ENCODE measurements at places on chromosomes 7 and 10.

DNA sequence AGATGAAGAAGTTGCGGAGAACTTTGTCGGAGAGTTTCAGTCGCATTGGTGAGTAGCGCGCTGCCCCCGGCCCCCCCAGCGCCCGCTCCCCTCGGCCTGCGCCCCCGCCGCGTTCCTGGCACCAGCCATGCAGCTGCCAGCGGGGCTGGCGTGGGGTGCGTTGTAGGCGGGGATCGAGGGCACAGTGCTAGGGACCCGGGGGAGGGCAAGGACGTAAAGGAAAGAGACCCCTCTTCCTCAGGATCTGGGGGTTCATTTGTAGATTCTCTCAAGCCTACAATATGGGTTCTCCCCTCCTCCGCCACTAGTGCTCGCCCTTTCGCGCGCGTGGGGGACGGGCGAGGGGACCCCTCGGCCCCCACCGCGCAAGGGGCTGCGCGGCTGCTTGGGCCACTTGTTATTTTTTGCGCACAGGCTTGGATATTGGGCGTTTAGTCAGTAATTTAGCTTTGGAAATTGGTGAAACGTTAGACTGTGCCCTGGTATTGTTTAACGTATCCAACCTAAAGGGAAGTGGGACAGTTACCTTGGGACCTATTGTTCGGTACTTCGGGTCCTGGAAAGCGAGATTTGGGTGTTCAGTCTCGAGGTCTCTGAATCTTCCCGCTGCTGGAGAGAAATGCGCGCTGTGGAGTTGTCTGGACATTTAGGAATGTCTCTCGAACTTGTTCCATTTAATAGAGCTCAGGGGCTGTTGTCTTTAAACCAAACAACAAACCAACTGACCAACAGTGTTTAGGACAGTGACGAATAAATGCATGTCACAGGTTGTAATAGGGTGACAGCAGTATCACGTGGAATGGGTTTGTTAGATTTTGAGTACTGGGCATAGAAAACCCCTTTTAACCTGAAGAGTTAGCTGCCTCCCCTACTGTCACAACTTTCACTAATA is 796 bp downstream of the CDK14 start:
- no peak for DNase-seq

- no peak for DNase-seq
Observed at GRCh38 chr10:71344154-71344925, 25.3 kb downstream of the SLC29A3 start.

- no peak for DNase-seq
Observed at GRCh38 chr7:77665161-77665560, 31.1 kb upstream of the RSBN1L start.

DNA sequence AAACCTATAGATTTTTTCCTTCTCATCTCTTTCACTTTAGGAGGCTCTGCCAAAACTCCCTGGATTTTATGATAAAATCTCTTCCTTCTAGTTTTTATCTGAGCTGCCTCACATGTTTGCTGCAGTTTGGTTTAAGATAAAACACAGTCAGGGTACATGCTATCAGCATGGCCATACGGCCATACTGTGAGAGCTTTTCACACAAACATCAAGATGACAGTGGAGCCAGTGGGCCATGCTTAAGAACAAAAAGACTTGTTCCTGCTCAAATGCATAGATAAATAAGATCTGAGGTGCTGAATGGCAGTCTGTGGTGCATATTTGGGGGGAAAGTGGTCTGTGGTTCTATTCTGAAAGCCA is 91.0 kb downstream of the ELMO1 start:
- no peak for DNase-seq

DNA sequence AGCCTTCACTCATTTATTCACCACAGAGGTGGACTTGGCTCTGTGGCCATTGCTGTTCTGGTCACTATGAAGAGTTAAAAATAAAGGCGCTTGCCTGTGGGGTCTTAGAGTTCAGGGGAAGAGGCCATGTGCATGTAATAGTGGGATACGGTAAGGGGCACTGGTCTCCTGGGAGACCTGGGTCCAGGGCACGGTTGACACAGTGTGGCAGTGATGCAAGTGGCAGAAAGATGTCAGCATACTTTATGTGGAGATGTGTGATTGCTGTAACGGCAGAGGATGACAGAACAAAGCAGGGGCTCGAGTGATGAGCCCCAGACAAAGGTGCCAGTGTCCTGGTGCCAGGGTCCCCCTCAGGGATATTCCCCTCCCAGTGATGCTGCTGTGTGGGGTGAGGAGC is 8.6 kb downstream of the ZSCAN25 start:
- no peak for DNase-seq

- DNase-seq: no peak
Observed at GRCh38 chr7:151905353-151905752, 28.4 kb upstream of the PRKAG2 start.

GRCh38 chr10:35540296-35541164 is 64.6 kb upstream of the GJD4 start:
- DNase-seq: no peak

GRCh38 chr10:11213137-11213536 is 195.5 kb downstream of the CELF2 start:
- DNase-seq: no peak

DNA sequence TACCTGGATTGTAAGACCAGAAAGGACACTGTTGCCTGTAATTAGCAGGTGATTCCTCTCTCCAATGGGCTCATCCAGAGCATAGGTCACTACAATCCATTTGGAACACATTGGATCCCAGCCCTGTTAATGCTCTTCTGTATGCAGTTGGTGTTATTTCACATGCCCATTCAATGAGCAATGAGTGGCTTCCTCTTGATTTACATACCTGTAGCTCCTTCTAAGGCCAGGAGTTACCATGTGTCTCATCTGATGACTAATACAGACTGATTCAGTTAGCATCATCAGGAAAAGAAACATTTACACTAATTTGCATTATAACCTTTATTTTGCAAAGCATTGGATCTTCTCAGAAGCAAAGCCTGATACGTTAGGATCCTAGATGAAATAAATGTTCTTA is 83.1 kb upstream of the NPVF start:
- DNase-seq: no peak

- DNase-seq: no peak
Observed at GRCh38 chr7:40986351-40986873, 716.5 kb downstream of the INHBA start.

DNA sequence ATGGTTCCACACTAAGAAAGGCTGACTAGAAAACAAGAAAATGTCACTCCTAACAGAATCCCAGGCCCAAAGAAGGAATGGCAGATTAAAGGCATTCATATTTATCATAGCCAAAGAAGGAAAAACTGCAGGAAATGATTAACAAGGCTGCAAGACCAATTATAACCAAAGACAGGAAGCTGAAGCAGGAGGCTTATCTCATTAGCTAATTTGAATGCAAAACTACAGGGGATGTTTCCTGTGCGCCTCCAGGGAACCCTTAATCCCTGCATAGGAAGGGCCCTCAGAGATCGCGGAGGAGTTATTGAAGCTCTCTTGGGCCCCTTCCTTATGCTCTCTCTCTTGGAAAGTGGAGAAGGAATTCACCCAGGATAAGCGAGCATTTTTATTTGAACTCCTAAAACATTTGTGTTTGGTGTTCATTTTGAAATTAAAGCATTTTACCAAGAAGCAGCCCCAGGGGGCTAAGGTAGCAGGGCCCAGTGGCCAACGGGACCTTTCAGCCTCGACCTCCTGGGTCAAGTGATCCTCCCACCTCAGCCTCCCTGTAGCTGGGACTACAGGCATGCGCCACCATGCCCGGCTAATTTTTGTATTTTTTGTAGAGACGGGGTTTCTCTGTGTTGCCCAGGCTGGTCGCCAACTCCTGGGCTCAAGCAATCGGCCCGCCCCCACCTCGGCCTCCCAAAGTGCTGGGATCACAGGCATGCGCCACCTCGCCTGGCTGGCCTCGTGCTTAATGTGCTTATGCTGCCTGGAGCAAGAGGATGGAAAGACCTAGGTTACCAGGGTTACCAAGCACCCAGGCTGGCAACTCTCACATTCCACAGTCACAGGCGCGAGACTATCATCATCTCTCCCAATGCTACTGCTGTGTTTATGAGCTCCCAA is 24.1 kb upstream of the PROSER2 start:
- no peak for DNase-seq

DNA sequence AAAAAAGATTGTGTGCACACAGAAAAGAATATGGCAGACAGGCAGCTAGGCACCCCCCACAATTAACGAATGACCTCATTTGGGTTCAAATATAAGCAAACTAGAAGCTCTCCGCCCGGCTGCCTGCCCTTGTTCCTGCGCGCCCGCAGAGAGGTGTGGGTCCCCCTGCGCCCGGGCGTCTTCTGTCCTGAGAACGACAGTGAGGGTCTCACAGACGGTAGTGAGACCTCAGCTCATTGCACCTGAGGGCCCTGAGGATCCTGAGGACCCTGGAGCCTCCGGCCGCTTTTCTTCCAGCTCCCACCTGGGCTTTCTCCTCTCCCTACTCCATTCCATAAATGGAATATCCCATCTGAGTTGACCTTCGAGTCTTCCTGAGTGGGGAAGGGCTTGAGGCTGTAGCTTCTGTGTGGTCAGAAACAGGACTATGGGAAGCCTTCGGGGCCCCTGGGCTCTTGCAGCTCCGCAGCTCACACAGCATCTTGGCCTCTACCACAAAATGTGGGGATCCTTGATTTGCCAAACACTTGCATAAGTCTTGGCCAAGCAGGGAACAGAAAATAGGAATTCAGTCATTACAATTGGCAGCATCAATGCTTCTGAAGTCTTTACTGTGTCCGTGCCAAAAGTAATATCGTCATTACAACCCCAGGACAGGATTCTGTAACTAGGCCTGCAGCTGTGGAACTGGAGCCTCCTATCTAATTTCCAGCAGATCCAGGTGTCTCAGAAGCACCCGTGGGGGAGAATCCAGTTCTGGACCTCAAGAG is 43.8 kb downstream of the JAKMIP3 start:
- no peak for DNase-seq

DNA sequence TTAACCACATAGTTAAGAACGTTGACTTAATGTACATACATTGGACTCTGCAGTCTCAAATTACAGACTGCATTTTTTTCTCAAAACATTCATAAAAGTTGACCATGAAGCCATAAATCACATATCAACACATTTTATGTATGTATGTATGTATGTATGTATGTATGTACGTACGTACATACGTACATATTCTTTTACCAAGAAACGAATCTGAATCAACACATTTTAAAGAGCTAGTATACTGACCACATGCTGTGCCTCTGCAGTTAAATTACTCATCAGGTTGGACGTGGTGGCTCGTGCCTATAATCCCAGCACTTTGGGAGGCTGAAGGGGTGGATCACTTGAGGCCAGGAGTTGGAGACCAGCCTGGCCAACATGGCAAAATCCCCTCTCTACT is 105.8 kb downstream of the GPR158 start:
- no peak for DNase-seq

DNA sequence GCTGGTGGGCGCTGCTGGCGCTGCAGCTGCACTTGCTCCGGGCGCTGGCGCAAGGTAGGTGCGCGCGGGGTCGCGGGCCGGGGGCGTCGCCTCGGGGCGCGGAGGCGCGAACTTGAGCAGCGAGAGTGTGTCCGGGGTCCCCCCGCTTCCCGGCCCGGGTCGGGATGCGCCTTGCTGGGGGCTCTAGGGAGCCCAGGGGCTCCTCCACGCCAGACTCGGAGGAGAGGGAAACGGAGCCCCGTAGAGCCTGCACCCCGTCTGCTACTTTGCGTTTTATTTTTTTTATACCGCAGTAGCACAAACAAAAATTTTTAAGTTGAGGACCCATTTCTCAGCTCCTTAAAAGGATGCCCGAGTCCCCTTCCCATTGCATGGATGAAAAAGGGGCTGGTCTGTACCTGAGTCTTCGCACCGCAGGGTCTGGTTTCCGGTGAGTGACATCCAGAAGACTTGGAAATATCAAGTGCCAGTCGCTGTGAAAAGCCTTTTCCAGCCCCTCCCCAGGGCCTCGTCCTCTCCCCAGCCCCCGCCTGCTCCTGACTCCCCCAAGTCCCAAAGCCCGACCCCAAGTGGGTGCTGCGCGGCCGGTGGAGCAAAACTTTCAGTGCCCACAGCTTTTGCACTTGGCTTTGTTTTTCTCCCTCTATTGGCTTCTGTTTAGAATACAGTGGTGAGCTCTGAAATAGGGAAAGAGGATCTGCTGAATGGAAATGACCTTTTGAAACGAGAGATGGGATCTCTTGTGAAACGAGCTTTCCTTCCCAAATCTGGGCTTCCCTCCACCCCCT is 973 bp downstream of the SDK1 start:
- peak; percentile 2 for DNase-seq

DNA sequence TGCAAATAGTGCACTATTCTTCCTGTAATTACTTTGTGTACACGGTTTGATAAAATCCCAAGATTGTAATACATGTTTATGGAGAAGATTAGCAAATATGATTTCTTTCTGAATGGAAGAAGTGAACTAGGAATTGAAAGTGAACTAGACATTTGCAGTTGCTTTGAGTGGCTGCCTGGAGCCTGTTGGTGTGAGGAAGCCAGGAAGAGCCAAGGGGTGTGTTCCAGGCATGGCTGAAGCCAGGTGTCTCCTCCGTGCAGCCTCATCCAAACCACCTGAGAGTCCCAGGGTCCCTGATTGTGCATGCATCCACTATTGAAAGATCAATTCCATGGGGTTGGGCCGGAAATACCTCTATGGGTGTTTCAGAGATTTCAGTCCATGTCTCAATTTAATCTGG is 253.1 kb upstream of the SHH start:
- no peak for DNase-seq

DNA sequence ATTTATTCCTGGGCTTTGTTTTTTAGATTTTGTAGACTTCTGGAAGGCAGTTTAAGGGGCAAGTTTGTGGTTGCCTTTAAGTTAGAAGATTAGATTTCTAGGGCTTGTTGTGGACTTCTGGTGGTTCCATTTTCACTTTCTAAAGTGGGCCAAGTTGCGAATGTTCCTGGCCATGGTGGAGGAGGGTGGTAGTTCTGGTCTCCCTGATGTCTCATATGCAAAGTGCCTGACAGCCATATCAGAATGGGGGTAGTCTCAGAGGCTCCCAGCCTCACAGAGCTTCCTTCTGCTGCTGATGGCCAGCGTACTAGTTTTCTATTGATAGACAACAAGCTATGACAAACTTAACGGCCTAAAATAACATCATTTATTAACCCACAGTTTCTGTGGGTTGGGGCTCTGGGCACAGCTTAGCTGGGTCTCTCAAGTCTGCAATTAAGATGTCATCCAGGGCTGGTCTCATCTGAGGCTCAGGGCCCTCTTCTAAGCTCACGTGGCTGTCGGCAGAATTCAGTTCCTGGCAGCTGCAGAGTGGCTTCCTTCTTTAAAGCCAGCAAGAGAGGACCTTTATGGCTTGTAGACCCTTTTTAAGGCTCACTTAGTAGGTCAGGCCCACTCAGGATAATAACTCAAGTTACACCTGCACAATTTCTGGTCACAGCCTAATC is 44.8 kb downstream of the BMPER start:
- no peak for DNase-seq

DNA sequence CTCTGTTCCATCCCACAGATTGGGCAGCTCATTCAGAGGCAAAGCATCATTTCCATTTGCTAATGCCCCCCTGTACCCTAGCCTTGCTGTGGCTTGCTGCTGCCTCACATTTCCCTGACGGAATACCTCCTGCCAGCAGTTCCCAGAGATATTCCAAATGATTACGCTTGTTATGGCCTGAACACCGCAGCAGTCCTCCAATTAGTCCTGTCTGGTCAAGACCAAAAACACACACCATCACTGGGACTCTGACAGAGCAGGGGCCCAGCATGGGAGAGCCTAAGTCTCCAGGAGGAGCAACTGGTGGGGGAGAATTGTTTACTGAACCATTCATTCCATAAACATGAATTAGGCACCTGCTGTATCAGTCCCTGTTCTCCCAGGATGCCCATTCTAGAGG is 6.1 kb downstream of the OGDHL start:
- DNase-seq: no peak

All from stimulated activated CD4-positive, alpha-beta T cell treated with anti-CD3 and anti-CD28 coated beads, Interleukin-1b, Interleukin-23, amount 100 ng/mL, for 1 hour (primary cell).